ENCODE measurements at places on chromosomes 3 and 15.

DNA sequence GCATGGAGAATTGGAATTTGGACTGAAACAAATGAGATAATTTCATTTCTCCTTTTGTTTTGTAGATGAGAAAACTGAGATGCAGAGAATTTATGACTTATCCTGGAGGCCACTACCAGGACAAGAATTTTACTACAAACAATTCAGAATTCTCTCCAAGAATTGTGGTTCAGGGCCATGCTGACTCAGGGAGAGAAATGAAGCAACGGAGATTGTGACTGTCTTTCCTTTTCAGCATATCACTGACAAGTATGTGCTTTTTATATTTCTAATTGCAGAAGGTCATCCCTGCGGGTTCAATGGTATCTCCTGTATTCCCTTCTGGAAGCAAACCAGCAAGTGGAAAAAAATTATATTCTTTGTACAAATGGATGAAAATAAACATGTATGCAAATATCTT lies 170.8 kb upstream of the MITF start:
- no peak for DNase-seq

- no peak for DNase-seq
Measured at GRCh38 chr3:82416830-82417229, 655.4 kb upstream of the GBE1 start.

DNA sequence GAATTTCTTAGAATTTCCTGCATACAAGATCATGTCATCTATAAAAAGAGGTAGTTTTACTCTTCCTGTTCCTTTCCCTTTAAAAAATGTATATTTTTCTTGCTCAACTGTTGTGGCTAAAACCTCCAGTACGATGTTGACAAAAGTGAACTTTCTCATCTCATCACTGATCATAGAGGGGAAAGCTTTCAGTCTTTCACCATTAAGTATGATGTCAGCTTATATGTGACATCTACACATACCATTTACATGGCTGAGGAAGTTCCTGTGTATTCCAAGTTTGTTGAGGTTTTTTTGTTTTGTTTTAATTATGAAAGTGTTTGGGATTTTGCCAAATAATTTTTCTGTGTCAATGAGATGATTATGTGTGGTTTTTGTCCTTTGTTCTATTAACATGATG lies 173.6 kb downstream of the PLD1 start:
- DNase-seq: no peak

- no peak for DNase-seq
Measured at GRCh38 chr15:42999201-42999779, 78.7 kb upstream of the TTBK2 start.
